ENCODE measurements at places on chromosomes 2 and 18.
A peak's percentile ranks its signal among the peaks of the same experiment; 100 is the strongest.

GRCh38 chr2:9765611-9766531, 77.4 kb upstream of the TAF1B start:
- no peak for DNase-seq

- DNase-seq = no peak
Observed at GRCh38 chr2:211373203-211373602, 816.8 kb downstream of the CPS1 start.

- no peak for DNase-seq
Observed at GRCh38 chr2:126880817-126881216, 17.9 kb upstream of the TEX51 start.

DNA sequence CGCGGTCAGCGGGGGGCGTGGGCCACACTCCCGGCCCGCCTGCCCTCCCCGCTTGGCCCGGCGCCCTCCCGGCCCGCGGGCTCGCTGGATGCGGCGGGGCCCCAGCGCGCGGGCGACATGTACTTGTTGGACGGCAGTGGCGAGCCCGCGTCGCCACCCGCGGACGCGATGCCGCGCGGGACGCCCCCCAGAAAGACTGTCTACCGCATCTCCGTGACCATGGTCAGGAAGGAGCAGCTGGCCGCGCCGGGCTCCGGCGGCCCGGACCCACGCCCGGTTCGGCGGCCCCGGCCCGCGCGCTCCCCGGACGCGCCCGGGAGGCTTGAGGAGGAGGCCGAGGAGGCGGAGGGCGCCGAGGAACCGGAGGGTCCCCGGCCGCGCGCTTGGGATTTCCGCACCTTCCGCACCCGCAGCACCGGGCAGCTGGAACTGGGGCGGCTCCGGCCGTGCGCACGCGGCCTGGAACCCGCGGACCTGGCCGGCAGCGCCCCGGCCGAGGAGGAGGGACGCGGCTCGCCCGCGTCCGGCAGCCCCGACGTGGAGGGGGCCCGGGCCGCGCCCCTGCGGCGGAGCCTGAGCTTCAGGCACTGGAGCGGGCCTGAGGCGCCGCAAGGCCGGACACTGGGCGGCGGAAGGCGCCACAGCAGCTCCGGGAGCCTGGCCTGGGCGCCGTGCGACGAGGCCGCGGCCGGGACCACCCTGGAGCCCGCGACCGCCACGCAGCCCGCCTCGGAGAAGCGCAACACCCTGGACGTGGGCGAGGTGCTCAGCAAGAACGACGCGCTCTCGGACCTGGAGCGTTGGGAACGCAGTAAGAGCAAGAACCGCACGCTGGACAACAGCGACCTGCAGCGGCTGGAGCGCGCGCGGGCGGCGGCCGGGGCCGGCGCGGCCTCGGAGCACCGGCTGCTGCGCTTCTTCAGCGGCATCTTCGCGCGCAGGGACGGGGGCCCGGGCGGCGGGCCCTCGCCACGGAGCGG, 176.4 kb downstream of the AGAP1 start:
- DNase-seq = peak; percentile 74

GRCh38 chr18:67865400-67865799, 348.9 kb upstream of the DSEL start:
- no peak for DNase-seq

- no peak for DNase-seq
Observed at GRCh38 chr2:227394401-227394800, 6.7 kb upstream of the SCYGR1 start.

GRCh38 chr2:239120664-239121063, 272.8 kb downstream of the TWIST2 start:
- DNase-seq = no peak

- peak; percentile 79 for DNase-seq
Observed at GRCh38 chr2:11329776-11330175, 14.7 kb downstream of the ROCK2 start.

GRCh38 chr2:164840930-164841718, 499 bp downstream of the COBLL1 start:
- DNase-seq = peak; percentile 81

GRCh38 chr2:225971433-225971832, 571.9 kb downstream of the NYAP2 start:
- no peak for DNase-seq

DNA sequence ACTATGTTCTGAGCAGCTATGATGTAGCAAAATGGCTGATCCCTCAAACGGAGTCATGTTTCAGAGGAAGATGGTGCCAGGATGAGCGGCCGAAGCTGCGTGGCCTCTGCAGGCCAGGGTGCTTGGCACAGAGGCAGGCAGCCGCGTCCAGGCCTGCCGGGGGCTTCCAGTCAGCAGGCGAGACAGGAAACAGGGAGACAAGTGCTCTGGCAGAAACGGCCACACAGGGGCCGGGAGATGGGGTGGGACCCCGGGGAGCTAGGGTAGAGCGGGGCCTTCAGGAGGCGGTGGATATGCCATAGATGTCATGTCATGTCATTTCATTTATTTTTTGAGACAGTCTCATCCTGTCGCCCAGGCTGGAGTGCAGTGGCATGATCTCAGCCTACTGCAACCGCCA, 50.7 kb downstream of the EIPR1 start:
- DNase-seq = no peak

DNA sequence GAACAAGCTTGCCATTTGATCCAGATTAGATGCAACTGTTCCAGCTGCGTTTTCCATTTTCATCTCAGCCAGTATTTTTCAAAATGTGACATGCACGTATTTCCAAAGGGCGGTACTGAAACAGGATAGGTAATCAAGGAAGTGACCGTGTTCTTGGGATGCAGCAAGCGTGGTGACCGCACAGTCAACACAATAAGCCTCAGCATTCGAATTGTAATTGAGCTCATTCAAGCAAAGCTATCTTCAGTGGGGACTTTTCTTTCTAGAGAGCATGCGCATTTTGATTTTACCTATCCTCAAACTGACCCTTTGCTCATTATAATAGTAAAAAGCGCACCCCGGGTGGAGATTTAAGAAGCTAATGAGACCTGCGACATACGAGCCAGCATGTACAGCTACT, 3.4 kb upstream of the ALPP start:
- DNase-seq = no peak

GRCh38 chr2:33121416-33121815, 174.7 kb downstream of the LTBP1 start:
- DNase-seq = no peak

GRCh38 chr2:62231541-62231940, 35.6 kb downstream of the B3GNT2 start:
- DNase-seq = no peak

DNA sequence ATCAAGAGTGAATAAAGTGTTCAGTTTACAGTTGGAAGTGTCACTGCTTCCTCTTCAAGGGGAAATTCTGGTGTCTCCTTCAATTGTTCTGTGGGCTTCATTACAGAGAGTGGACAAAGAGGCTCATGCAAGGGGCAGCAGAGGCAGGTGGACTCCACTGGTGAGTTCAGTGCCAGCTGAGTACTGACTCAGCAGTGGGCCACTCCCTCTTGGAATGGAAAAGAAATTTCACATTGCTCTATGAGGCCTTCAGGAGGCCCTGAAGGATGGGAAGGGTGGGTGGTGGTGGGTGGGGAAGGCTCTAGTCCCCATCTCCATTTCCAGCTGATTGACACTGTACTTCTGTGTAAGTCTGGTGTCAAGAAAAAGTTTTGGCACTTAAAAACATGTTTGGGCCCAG, 66.4 kb downstream of the PRELID3A start:
- no peak for DNase-seq

- no peak for DNase-seq
Observed at GRCh38 chr18:40469851-40470250, 1485.2 kb upstream of the PIK3C3 start.

DNA sequence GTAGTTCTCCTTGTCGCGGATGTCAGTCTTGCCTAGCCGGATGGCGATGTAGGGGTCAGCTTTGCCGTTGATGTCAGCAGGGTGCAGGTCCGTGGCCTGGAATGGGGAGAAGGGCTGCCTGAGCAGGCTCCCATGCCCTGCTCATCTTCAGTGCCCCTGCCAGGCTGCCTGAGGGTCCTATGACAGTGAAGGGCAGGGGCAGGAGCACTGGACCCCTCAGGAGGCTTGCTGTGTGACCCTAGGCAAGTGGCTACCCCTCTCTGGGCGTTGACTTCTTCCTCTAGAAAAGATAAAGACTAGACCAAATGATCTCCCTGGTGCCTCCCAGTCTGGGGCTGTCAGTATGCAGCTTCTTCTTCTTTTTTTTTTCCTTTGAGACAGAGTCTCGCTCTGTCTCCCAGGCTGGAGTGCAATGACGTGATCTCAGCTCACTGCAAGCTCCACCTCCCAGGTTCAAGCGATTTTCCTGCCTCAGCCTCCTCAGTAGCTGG, 11.9 kb downstream of the OTOF start:
- DNase-seq = no peak

- DNase-seq = peak; percentile 13
Observed at GRCh38 chr2:232521959-232522622, 1.9 kb downstream of the PRSS56 start.

GRCh38 chr2:42091671-42092070, 43.9 kb downstream of the PKDCC start:
- no peak for DNase-seq

GRCh38 chr2:147663153-147663961, 181.5 kb upstream of the ACVR2A start:
- no peak for DNase-seq

- no peak for DNase-seq
Observed at GRCh38 chr18:2709316-2709715, 53.8 kb downstream of the SMCHD1 start.

DNA sequence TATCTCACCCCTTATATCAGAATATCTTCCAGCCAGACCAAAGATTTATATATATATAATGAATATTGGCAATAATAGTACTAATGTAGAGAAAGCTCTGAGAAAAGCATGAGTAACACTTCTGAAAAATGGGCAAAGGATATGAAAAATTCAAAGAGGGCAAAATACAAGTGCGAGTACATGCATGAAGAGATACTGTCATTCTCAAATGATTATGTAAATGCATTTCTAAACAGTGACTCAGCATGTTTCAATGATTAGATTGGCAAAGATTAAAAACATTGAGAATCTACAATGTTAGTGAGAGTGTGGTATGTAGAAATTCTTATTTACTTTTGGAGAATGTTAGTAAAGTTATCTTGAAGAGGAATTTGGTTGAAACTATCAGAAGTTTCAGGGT, 118.3 kb upstream of the NEDD4L start:
- DNase-seq = peak; percentile 72

DNA sequence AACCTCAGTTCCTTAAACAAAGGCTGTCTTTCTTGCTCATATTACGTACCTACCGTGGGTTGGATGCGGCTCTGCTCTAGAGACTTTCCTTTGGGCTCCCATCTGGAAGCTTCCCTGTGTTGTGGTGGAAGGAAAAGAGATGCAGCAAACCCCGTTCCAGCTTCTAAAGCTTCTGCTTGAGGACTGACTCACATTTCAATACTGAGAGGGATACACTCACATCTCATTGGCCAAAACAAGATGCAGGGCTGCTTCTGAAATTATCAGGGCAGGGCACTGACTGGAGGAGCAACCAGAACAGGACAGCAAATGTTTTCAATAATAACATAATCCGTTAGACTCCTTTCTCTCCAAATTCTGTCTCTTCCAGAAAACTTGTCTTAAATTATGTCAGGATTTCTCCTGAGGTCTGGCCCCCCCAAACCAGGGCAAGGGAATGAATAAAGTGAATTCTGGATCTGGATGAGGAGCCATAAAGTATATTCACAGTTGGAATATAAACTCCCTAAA, 4.5 kb upstream of the MYO5B start:
- no peak for DNase-seq

- DNase-seq = no peak
Observed at GRCh38 chr18:21203126-21203525, 38.9 kb upstream of the GREB1L start.

DNA sequence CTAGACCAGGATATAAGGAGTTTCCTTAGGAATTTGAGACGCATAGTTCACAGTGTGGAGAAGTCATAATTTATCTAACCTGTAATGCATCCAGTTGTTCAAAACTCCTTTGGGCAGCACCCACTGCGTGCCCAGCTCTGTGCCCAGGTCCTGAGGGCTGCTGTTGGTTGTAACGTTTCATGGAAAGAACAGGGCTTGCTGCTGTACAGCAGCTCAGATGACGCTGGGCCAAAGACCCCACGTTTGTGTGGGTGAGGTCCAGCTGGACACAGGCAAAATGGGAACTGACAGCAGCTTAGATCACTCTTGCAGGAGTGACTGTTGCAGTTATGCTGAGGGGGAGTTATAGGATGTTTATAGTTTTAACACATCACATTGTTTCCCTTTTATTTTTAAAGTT, 30.0 kb upstream of the HS6ST1 start:
- DNase-seq = no peak

DNA sequence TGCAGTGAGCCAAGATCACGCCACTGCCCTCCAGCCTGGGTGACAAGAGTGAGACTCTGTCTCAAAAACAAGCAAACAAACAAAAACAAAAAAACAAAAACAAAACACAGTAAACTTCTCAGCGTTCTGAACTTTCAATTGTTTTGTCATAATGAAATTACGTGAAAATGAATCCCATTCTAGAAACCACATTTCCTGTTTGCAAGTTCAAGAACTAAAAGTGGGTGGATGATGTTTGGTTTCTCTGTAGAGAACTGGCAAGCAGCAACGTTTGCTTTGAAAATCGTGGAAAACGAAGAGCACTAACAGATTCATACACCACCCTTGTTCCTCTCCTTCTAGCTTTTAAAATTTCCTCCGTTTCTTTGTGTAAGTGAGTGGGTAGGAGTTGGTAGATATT, 226.1 kb upstream of the LYPD1 start:
- no peak for DNase-seq

GRCh38 chr18:680392-680791, 22.9 kb downstream of the TYMS start:
- no peak for DNase-seq

GRCh38 chr2:119147776-119148715, 10.5 kb downstream of the C1QL2 start:
- no peak for DNase-seq

DNA sequence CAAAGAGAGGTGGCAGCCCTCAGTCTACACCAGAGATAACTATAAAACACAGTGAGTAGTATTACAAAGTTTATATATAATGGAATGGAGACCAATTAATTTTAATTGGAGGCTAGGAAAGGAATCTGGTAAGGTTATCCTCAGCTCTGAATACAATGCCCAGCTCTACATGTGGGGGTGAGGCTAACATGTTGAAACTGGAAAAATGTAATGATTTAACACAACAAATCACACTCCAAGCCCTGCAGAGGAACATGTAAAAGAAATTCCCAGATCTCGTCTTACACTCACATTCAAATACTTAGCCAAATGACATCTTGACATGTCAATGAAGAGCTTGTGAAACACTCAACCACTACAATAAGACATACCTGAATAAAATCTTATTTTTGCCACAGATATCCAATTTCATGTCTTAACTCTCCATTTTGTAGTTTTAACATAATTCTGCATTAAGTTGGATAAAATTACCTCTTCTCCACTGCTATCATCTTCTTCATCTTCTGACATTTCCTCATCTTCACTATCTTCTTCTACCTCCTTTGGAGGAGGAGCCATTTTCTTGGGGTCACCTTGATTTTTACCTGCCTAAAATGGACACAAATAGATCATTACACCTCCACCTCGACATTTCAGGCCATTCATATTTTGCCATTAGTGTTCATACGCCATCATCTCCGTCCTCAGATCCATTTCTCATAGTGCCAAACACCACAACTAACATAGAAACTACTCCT, 1.4 kb downstream of the NCL start:
- DNase-seq = no peak

GRCh38 chr2:59032499-59032898, 791.4 kb upstream of the FANCL start:
- DNase-seq = no peak
